Transverse colon (tissue), 4 donors: ENCODE measurements at places on chromosomes 1 and 21. TPM values are rescaled to one million over a fixed set of nuclear protein-coding genes. Genes with fewer than 3 reads are reported as not detected.

Gene HCRTR1
- 0.48 TPM for total RNA-seq

Gene ZNF648
- not detected for total RNA-seq

Gene LIN28A
- total RNA-seq = not detected

Gene MXRA8
- 46.5 TPM for total RNA-seq

Gene DMBX1
- not detected for total RNA-seq

Gene TBX19
- total RNA-seq = 1.2 TPM

Gene SPATA45
- total RNA-seq = not detected

Gene CRNN
- not detected for total RNA-seq

Gene PGM1
- 77.8 TPM for total RNA-seq

Gene CADM3
- total RNA-seq = 5.2 TPM

Gene NUAK2
- total RNA-seq = 21.4 TPM

Gene ARHGEF16
- 128 TPM for total RNA-seq

Gene ANGPTL3
- not detected for total RNA-seq

Gene TMEM240
- 4.2 TPM for total RNA-seq

Gene IL24
- total RNA-seq = not detected

Gene DNAJC28
- total RNA-seq = not detected

Gene OR10J1
- total RNA-seq = not detected

Gene SLAMF9
- 0.64 TPM for total RNA-seq

Gene OR2T35
- total RNA-seq = not detected

Gene MARCKSL1
- total RNA-seq = 53.2 TPM

Gene USP48
- total RNA-seq = 48.4 TPM

Gene S100A14
- 366 TPM for total RNA-seq

Gene SPRR1B
- not detected for total RNA-seq

Gene LCE1E
- not detected for total RNA-seq

Gene CLCA1
- 1,013 TPM for total RNA-seq

Gene ST6GALNAC5
- total RNA-seq = 12.3 TPM

Gene NGF
- total RNA-seq = 4.5 TPM

Gene CFAP74
- total RNA-seq = not detected

Gene PRDM16
- total RNA-seq = 0.41 TPM

Gene SAMD11
- total RNA-seq = 26.9 TPM

Gene KRTAP21-2
- total RNA-seq = not detected

Gene ARMH1
- not detected for total RNA-seq

Gene NUP210L
- not detected for total RNA-seq

Gene GIPC2
- 15.7 TPM for total RNA-seq

Gene SMPDL3B
- 14.1 TPM for total RNA-seq

Gene MARK1
- total RNA-seq = 6.8 TPM

Gene OXCT2
- total RNA-seq = 5.2 TPM
